Stimulated activated CD8-positive, alpha-beta memory T cell treated with anti-CD3 and anti-CD28 coated beads, Interleukin-2, amount 100 ng/mL, for 48 hours (primary cell): ENCODE measurements at places on chromosomes 1 and 21.

DNA sequence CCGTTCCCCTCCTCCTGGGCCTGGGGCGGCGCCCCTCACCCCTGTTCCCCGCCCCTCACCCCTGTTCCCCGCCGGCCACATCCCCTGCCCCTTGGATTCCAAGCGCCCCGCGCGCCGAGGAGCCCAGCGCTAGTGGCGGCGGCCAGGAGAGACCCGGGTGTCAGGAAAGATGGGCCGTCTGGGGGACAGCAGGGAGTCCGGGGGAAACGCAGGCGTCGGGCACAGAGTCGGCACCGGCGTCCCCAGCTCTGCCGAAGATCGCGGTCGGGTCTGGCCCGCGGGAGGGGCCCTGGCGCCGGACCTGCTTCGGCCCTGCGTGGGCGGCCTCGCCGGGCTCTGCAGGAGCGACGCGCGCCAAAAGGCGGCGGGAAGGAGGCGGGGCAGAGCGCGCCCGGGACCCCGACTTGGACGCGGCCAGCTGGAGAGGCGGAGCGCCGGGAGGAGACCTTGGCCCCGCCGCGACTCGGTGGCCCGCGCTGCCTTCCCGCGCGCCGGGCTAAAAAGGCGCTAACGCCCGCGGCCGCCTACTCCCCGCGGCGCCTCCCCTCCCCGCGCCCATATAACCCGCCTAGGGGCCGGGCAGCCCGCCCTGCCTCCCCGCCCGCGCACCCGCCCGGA, at the start of gene TP73:
Gene TP73, plus strand, starts transcription at position 587 of the 618 bp plus-strand sequence. CDS start 29,850 bp downstream, outside the sequence.
- no peak for DNase-seq

- DNase-seq: no peak
Measured at GRCh38 chr1:110490791-110491451, 28.1 kb downstream of the KCNA10 start.

DNA sequence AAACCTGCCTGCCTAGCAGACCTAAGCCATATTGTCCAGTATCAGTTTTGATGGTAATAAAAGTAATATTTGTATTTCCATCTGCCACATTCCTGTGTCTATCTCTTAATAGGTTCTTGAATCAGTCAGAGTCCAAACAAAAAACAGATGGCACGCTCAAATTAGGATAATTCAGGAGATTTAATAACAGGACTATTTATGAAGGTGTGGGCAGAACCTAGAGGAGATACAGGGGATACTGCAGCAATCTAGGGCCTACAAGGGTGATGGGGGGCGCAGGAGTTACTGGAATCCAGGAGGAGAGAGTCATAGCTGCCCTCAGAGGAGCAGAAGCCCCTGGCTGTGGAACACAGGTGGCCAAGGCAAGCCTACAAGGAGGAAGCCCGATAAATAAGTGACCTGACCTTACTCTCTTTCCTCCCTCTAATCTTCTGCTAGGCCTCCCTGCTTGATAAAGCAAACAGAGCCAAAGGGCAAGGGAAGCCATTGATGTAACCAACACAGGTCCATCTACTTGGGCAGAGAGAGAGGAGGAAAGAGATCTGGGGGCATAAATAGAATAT, 11.9 kb upstream of the HYI start:
- no peak for DNase-seq

GRCh38 chr1:34792868-34793727, at the start of gene GJA4:
Gene GJA4, plus strand, starts transcription at chr1:34792999. Its CDS starts 1,215 bp downstream, at chr1:34794214.
- DNase-seq: no peak

- DNase-seq: no peak
Measured at GRCh38 chr1:182507685-182508084, 57.7 kb downstream of the RGSL1 start.

- DNase-seq: no peak
Measured at GRCh38 chr1:242723044-242723716, 198.7 kb upstream of the PLD5 start.

- DNase-seq: no peak
Measured at GRCh38 chr21:45640888-45641479, 2.5 kb upstream of the PCBP3 start.

DNA sequence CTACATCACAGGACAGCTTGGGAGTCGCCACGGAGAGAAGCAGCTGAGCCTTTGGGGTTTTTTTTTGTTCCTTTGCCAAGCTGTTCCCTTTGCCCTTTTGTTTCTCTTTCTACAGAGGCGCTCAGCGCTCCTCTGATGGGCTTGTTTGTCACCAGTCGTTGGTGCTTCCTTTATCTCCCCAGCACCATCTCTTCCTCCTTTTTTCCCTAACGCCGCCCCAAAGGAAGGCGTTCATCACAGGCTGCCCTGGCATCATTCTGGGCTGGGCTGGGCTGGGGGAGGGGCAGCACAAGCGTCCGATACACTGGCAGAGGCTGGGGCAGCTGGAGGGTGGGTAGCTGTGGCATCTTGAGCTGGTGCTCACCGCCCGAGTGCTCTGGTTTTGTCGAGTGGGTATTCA, 10.5 kb downstream of the IGSF21 start:
- no peak for DNase-seq

GRCh38 chr1:91727763-91728162, 158.2 kb downstream of the TGFBR3 start:
- DNase-seq: no peak

DNA sequence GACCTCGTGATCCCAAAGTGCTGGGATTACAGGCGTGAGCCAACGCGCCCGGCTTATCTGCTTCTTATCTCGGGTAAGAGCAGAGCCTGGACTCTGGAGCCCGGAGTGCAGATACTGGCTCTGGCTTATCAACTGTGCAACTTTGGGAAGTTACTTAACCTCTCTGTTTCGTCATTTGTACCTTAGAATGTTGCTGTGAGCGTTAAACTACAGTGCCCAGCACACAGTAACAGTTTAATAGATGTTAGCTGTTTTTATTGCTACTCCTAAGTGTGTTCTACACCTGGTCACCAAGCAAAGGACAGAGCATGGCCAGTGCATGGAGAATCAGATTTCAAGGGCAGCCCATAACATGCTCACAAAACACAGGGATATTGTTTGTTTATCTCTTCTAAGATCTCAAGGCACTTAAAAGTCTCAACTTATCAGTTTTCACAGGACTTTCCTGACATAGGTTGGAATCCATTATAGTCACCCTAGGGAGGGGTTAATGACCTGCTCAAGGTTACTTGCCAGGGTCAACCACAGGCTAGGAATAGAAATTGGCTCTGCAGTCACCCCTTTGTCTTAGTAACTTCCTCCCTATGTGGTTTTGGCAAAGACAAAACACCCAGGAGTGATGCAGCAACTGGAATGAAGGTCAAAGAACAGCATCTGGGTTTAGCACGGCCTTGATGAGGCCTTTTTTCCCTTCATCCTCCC, 22.5 kb upstream of the SRP9 start:
- DNase-seq: no peak

GRCh38 chr1:181284978-181285377, 196.5 kb downstream of the IER5 start:
- DNase-seq: no peak

DNA sequence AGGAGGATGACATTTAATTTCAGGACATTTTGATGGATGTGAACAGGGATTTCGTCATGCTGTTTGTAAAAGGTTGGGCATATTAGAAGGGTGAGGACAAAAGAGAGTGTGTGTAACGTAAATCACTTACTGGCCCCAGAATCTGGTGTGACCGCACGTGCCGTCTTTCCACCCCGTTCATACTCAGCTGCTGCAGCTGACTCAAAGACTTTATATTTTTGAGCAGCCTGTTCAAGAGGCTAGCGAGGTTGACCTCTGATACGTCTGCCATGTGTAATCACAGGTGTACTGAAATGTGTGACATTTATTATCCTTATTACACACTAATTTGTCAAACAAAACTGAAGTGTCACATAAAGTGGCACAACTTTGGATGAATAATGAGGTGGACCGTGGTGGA, 66.5 kb upstream of the ERRFI1 start:
- DNase-seq: no peak

- DNase-seq: no peak
Measured at GRCh38 chr1:233333086-233333485, 5.6 kb downstream of the MAP3K21 start.

GRCh38 chr21:38319781-38320180, 63.0 kb downstream of the KCNJ15 start:
- no peak for DNase-seq

GRCh38 chr1:154614901-154615300, 6.9 kb upstream of the ADAR start:
- no peak for DNase-seq

GRCh38 chr1:18877282-18877681, 17.8 kb upstream of the TAS1R2 start:
- no peak for DNase-seq

DNA sequence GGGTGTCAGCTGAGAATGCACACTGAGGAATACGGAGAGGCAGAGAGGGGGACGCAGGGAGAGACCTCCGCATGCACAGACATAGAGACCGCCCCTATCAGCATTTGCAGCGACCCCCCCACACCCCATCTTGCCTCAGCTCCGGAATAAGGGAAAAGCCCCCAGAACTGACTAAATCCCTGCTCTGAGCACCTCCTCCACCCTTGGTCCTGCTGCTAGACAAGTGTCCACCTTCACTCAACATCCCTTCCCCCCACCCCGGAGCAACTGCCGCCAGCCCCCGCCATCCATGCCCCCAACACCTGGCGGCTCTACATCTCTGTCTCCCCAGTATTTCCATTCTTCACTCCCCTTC, 769 bp downstream of the SV2A start:
- DNase-seq: no peak

- DNase-seq: no peak
Measured at GRCh38 chr1:242185731-242186130, 186.8 kb upstream of the MAP1LC3C start.

- DNase-seq: no peak
Measured at GRCh38 chr1:97441966-97442365, 478.9 kb downstream of the DPYD start.

- DNase-seq: no peak
Measured at GRCh38 chr21:45250914-45251634, 36.6 kb downstream of the POFUT2 start.

DNA sequence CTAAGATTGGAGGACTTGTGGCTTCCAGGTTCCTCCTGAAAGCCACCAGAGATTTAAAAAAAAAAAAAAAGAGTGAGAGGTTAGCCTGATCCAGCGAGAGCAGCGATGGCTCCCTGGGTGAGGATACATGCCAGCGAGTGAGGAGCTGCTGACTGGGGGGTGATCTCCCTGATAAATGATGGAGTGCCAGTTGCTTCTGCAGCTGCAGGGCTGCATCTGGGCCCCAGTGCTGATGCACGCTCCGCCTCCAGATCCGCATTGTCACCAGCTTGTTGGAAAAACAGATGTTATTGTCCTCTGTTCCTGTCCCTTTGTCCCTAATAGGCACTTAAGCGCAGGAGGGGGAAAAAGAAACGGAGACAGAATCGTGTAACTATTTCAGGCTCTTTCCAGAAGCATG, 28.6 kb downstream of the UBIAD1 start:
- DNase-seq: no peak

GRCh38 chr1:5403935-5404334, 588.3 kb downstream of the NPHP4 start:
- no peak for DNase-seq

GRCh38 chr1:231867607-231868006, 241.0 kb downstream of the DISC1 start:
- no peak for DNase-seq

- DNase-seq: no peak
Measured at GRCh38 chr1:225651872-225652728, 823 bp downstream of the ENAH start.

GRCh38 chr1:23563003-23563402, 3.7 kb upstream of the ID3 start:
- no peak for DNase-seq

DNA sequence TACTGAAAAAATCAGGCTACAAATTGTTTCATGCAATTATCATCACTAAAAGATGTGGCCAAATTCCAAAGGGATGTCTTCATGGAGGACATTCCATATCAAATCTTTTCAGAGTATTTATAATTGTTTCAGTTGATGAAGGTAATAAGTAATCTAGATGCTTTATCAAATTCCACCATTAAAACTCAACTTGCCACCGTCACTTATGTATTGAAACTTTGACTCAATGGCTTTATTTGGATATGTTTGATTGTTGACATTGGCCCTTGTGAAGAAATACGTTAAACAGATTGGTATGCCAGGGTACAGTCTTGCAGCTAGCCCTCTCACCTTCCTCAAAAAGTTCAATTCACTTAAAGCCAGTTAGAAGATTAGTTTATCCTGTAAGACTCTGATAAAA, 32.2 kb upstream of the PALMD start:
- no peak for DNase-seq

DNA sequence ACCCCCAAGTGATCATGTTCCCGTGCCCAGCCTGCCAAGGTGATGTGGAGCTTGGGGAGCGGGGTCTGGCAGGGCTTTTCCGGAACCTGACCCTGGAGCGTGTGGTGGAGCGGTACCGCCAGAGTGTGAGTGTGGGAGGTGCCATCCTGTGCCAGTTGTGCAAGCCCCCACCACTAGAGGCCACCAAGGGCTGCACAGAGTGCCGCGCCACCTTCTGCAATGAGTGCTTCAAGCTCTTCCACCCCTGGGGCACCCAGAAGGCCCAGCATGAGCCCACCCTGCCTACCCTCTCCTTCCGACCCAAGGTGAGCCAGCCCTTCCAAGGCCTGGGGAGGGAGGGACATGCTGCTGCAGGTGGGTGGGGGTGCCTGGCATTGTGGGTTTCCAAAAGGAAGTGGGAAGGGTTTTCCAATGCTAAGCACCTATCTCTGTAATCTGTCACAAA, 2.3 kb downstream of the TRIM46 start:
- DNase-seq: no peak

DNA sequence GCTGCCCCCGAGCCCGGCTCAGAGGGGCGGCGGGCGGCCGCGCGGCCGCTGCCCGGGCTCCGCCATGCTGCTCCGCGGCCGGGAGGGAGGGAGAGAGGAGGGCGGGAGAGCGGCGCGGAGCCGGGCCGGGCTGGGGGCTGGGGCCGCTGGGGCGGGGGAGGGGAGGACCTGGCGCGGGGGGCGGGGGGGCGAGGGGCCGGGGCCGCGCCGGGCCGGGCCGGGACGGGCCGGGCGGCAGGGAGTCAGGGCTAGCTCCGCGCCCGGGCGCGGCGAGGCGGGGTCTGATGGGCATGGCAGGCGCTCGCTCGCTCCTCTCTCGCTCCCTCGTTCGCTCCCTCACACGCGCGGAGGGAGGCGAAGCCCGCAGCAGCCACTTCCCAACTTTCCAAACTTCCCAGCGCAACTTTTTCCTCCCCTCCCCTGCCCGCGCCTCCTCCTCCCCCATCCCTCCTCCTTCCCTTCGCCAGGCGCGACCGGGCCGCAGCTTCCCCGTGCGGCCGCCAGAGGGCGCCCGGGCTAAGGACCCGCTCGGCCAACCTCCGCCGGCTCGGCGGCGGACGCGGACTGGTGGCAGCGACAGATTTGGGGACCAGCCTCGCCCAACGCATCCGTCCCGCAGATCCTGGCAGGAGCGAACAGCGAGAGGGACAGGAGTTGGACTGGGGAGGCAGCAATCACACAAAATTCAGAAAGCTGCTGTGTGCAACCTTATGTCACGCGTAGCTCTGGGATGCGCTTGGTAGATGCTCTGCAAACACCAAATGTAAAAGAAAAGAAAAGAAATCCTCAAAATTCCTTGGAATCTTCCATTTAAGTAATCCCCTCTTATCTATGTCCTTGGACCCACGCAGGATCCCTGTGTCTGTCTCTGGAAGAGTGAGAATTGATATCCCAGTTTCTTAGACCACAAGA, at the start of gene TRABD2B:
Gene TRABD2B, minus strand, starts transcription at position 97 of the 912 bp plus-strand sequence.
- peak; percentile 51 for DNase-seq

GRCh38 chr1:230985711-230986110, 6.8 kb downstream of the ARV1 start:
- no peak for DNase-seq
